A549 treated with RU486 at 1 μM for 4 hours (cell line): ENCODE measurements at places on chromosomes 6 and 20. TPM values are rescaled to one million over a fixed set of nuclear protein-coding genes. Genes with fewer than 3 reads are reported as not detected.

Gene OPRM1
- total RNA-seq = not detected in 5 replicates

Gene MOXD1
- total RNA-seq = 1.5 to 2.6 TPM (median 1.8 TPM) in 5 replicates

Gene GSTA3
- total RNA-seq = not detected in 5 replicates

Gene ULBP2
- 2.7 to 4.2 TPM (median 3.5 TPM) in 5 replicates for total RNA-seq

Gene TTBK1
- total RNA-seq = 0.03 to 0.09 TPM (median 0.06 TPM) in 4 of 5 replicates, not detected in the other
